CD4-positive, CD25-positive, alpha-beta regulatory T cell (primary cell): ENCODE measurements at places on chromosomes 16 and 17.

GRCh38 chr16:69346683-69347082 is 4.9 kb downstream of the TMED6 start:
- no peak for DNase-seq

DNA sequence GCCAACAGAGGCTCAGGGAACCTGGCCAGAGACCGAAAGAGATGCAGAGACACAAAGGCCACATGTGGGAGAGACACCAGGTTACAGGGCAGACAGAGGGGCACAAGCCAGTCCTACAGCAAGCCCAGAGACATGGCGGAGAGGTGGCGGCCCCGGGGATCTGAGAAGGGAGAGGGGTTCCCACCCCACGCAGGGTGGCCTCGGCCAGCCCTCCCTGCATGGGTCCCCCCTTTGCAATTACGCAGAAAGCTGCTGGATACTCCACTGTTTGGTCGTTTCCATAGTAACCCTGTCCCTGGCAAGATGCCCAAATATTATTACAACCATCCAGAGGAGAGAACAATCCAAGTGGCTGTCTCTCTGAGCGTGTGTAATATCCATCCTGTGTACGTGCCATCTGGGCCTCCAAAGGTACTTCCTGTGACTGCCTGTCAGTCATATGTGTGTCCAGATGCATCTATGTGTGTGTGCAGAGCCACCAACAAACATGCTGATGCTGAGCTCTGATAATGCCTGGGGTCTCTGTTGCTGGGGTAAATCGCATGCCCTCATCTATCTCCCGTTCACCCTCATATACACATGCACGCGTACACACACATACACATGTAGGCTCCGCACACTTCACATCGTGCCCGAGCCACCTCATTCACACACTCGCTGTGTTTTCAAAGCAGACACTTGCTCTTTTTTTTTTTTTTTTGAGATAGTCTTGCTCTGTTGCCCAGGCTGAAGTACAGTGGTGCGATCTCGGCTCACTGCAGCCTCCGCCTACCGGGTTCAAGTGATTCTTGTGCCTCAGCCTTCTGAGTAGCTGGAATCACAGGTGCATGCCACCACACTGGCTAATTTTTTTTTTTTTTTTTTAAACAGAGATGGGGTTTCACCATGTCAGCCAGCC is 5.5 kb downstream of the PCGF2 start:
- DNase-seq: no peak

- no peak for DNase-seq
Measured at GRCh38 chr16:57735755-57736418, at the start of gene KATNB1. TSS of gene KATNB1 (plus strand) at chr16:57735770. CDS start at chr16:57737244, 1,474 bp downstream.

GRCh38 chr16:69873783-69874182 is 77.4 kb upstream of the CLEC18A start:
- DNase-seq: no peak

- peak; percentile 65 for DNase-seq
Measured at GRCh38 chr17:79065105-79065670, 9.4 kb upstream of the ENGASE start.

GRCh38 chr17:10059684-10060211 is 138.7 kb downstream of the GAS7 start:
- no peak for DNase-seq

- DNase-seq: no peak
Measured at GRCh38 chr16:51666074-51666473, 515.0 kb upstream of the SALL1 start.

GRCh38 chr17:57138956-57139576 is 54.0 kb downstream of the AKAP1 start:
- no peak for DNase-seq

- DNase-seq: no peak
Measured at GRCh38 chr17:2017274-2017941, 7.7 kb downstream of the RTN4RL1 start.

DNA sequence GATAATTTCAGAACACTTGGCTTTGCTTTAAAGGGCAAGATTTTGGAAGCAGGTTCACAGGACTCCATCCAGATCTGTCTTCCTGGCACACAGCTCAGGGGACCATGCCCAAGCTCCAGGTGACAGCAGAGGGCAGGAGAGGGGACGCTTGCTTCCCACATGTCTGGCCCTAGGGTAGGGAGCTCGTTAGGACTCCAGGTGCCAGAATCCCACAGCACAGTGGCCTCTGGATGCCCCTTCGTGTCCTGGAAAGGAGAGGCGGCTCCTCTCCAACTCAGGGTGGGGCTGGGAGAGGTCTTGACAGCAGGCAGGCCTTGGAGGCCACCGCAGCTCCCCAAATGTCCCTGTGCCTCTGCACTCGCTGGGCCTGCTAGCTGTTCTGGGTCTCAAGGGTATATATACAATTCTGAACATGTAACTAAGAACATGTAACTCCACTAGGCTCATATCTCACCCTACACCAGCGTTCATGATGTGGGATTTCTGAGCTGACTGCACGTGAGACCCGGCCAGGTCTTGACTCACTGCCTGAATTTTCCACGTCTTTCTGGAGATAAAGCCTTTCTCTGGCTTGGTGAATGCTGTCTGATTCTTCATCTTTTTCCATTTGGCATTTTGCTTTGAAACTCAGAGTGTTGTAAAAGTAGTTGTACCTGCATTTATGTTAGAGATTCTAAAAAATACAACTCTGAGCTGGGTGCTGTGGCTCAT is 52.8 kb downstream of the MARCHF10 start:
- DNase-seq: no peak

- peak; percentile 44 for DNase-seq
Measured at GRCh38 chr17:5592382-5592781, 8.1 kb upstream of the NLRP1 start.

DNA sequence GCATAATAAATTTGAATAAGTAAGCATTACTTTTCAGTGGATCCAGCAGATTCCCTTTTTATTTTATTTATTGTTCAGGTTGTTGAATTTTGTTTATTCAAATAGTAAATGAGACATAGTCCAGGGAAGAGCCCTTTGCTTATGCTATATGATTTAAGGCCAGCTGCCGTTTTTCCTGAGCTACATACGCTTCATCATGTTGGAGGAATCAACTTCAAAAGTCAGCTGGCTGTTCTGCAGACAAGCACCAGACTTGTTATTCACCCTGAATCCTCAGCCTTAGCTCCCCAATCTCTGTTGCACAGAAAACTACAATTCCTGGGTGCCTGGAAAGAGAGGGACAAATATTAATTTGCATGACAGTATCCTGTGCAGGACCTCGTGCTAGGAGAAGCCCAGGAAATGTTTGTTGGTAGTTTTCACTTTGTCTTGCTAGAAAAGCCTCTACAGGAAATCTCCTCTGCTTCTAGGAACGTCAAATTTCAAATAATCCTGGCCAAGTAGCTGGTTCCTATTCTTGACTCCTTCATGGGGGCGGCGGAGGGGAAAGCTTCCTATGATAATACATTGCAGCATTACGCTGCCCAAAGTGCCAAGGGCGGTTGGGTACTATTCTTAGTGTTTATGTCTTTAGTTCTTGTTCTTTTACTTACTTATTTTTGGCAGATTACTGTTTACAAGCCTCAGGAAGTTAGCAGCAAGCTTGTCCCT is 101.6 kb downstream of the PRKCA start:
- DNase-seq: no peak

GRCh38 chr17:28641579-28641978 is 3.4 kb downstream of the BLTP2 start:
- no peak for DNase-seq

- no peak for DNase-seq
Measured at GRCh38 chr16:9885467-9885866, 296.8 kb downstream of the GRIN2A start.

DNA sequence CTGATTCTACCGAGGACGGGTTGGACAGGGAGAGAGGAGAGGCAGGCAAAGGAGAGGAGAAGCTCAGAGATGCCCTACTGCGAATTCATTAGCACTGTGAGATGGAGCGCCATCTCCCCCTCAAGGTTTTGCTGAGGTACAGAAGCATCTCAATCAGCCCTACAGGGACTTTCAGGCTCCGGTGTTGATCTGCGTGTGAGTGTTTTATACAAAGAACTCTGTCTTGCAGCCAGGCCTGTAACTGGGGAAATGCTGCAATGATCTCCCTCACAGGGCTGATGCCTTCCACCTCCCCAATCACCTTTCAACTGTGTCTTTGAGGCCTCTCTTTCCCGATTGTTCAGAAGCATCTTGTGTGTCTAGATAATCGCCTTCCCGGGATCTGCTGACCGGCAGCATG is 74.8 kb downstream of the IRX6 start:
- DNase-seq: no peak

- no peak for DNase-seq
Measured at GRCh38 chr16:6265968-6266367, 1066.7 kb upstream of the RBFOX1 start.

DNA sequence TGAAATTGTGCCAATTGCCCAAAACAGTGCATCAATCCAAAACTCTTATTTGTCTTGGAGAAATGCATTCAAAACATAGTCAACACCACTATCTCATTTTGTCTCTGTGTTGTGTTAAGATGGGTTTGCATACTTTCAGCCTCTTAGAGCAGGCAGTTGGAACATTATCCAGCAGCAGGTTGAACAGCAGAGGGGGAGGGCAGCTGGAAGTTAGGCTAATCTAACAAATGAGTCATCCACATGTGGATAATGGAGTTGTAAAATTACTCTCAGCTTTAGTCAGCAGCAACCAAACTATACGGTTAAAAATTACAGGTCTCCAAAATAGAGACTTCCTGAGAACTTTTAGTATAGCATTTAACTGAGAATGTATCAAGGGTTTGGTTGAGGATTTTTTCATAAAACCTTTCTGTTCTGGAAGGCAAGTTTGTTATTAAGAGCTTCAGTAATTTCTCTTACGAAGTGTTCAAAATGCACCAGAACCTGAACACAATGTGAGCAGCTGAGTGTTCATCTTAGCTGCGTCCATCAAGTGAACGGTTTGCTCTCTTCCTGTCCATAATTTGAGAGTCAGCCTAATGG is 46.3 kb downstream of the PRKCA start:
- DNase-seq: no peak

GRCh38 chr17:28142305-28142704 is 99.8 kb downstream of the NLK start:
- DNase-seq: no peak

GRCh38 chr16:23020084-23020483 is 129.2 kb downstream of the USP31 start:
- no peak for DNase-seq

- no peak for DNase-seq
Measured at GRCh38 chr16:66491716-66492064, 58.2 kb downstream of the TK2 start.

DNA sequence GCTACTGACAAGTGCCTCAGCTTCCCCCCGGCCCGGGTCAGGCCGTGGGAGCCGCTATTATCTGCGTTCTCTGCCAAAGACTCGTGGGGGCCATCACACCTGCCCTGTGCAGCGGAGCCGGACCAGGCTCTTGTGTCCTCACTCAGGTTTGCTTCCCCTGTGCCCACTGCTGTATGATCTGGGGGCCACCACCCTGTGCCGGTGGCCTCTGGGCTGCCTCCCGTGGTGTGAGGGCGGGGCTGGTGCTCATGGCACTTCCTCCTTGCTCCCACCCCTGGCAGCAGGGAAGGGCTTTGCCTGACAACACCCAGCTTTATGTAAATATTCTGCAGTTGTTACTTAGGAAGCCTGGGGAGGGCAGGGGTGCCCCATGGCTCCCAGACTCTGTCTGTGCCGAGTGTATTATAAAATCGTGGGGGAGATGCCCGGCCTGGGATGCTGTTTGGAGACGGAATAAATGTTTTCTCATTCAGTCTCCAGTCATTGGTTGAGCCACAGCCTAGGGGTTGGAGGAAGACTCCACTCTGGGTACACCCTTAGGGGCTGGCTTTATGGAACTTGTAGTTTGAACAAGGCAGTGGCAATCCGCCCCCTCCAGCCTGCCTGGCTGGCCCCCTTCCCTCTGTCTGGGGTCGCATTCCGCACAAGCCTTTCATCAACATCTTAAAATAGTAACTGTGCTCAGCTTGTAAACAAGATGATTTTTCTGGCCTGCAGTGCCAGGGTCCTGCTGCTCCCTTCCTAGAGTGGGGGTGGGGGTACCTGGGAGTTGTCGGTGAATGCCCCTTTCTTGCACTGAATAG is 4.1 kb downstream of the SYNGR2 start:
- DNase-seq: no peak

- no peak for DNase-seq
Measured at GRCh38 chr17:55577687-55578086, 66.4 kb upstream of the SMIM36 start.
